ENCODE measurements at places on chromosomes 1 and 21. TPM values are rescaled to one million over a fixed set of nuclear protein-coding genes. Genes with fewer than 3 reads are reported as not detected.

TTLL10 gene
- not detected for total RNA-seq

ITLN2 gene
- total RNA-seq = not detected

TMEM82 gene
- total RNA-seq = not detected

FAM72D gene
- total RNA-seq = 1.1 TPM

SEC16B gene
- 4.1 TPM for total RNA-seq

CD1E gene
- not detected for total RNA-seq

MYCBP gene
- total RNA-seq = 3.0 TPM

GBP6 gene
- total RNA-seq = not detected

TRIM46 gene
- total RNA-seq = 4.2 TPM

PBX1 gene
- total RNA-seq = 53.0 TPM

USP25 gene
- 25.1 TPM for total RNA-seq

RGS13 gene
- not detected for total RNA-seq

MASP2 gene
- 0.06 TPM for total RNA-seq

SMPDL3B gene
- not detected for total RNA-seq

TMIGD3 gene
- total RNA-seq = not detected

A3GALT2 gene
- total RNA-seq = not detected

WNT9A gene
- 0.44 TPM for total RNA-seq

AK5 gene
- 8.8 TPM for total RNA-seq

NDUFS2 gene
- total RNA-seq = 146 TPM

CFHR3 gene
- not detected for total RNA-seq

KCNE1 gene
- total RNA-seq = 0.53 TPM

AADACL4 gene
- not detected for total RNA-seq

PLA2G2A gene
- not detected for total RNA-seq

TRIM67 gene
- under 0.01 TPM for total RNA-seq

KRTAP19-1 gene
- not detected for total RNA-seq

USH2A gene
- under 0.01 TPM for total RNA-seq

LCE1B gene
- not detected for total RNA-seq

PAPPA2 gene
- total RNA-seq = 0.31 TPM

SRP9 gene
- total RNA-seq = 201 TPM

NOS1AP gene
- total RNA-seq = not detected

TNFRSF14 gene
- total RNA-seq = 25.8 TPM

CD5L gene
- total RNA-seq = not detected

PLEKHN1 gene
- 0.25 TPM for total RNA-seq

FGR gene
- total RNA-seq = not detected

DDR2 gene
- total RNA-seq = 178 TPM

MOB3C gene
- 11.4 TPM for total RNA-seq

OR2AK2 gene
- not detected for total RNA-seq

NTRK1 gene
- not detected for total RNA-seq

CCDC30 gene
- total RNA-seq = 2.8 TPM

KIRREL1 gene
- 101 TPM for total RNA-seq

IFNGR2 gene
- total RNA-seq = 61.4 TPM

KMO gene
- total RNA-seq = 0.06 TPM
